Right lung (tissue), 10 donors: ENCODE measurements at places on chromosomes 12 and 14. TPM values are rescaled to one million over a fixed set of nuclear protein-coding genes. Genes with fewer than 3 reads are reported as not detected.
A peak's percentile ranks its signal among the peaks of the same experiment; 100 is the strongest.

DNA sequence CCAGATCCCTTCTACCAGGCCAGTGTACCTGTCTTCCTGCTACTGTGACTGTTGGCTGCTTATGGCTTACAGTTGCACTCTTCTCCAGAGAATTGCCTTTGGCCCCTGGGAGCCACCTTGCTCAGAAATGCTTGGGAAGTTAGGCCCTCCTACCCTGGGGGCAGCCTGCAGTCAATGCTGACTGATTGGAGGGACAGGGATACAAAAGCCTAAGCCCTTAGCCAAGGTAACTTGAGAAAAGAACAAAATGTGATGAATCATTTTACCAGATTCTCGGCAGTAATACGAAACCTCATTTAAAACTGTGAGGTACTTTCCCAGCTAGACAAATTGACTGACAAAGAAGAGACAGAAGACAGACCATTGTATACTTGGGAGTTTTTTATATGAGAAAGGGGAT lies 47.3 kb downstream of the PTCSC3 start:
- DNase-seq, result no peak

Gene TMTC3
- 23.5 TPM for polyA plus RNA-seq

DNA sequence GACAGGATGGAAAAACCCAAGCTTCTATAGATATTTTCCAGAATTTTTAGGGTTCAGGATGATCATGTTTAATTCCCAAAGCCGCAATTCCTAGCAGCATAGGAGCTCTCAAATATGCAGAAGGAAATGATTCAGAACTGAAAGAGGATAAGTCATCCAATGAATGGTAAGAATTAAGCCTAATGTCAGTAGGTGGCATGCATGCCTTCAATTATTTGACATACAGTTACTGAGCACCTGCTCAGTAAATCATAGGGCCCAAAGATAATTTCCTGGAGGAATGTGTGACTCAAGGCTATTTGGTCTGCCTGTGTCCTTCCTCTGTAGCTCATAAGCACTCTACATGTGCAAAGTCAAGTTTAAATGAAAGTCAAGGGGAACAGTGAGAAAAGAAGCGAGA lies 116.8 kb upstream of the SLC38A4 start:
- no peak for DNase-seq

DNA sequence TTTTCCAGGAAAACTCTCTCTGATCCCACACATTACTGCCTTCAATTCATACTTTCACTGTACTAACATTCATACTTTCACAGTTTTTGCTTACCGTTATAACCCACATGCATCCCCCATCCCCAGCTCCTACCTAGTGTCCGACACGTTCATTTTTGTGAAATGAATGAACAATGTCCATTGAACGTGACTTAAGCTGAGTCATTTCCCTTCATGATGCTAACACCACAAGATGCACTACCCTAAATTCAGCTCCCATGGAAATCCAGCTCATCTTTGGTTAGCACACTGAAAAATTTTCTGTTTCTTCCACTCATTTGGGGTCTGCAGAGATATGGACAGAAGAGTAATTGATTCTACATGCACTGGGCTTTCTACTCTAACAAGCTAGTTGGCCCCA lies 84.7 kb downstream of the GALNT4 start:
- DNase-seq, result no peak

Gene CCDC177
- polyA plus RNA-seq, result not detected

Gene CMKLR1
- 11.0 TPM for polyA plus RNA-seq

DNA sequence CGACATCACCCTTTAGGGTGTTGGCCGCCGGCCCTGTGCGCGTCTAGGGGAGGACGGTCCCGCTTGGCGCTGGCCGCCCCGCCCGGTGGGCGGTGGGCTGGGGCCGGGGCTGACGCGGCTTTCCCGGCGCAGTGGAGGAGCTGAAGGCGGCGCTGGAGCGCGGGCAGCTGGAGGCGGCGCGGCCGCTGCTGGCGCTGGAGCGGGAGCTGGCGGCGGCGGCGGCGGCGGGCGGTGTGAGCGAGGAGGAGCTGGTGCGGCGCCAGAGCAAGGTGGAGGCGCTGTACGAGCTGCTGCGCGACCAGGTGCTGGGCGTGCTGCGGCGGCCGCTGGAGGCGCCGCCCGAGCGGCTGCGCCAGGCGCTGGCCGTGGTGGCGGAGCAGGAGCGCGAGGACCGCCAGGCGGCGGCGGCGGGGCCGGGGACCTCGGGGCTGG lies 3.6 kb downstream of the TNFAIP2 start:
- DNase-seq, result no peak

Gene KLRK1
- polyA plus RNA-seq, result 3.0 TPM

Gene SLC4A8
- 2.9 TPM for polyA plus RNA-seq

GRCh38 chr12:97134495-97134894 lies 227.4 kb downstream of the NEDD1 start:
- DNase-seq, result no peak

DNA sequence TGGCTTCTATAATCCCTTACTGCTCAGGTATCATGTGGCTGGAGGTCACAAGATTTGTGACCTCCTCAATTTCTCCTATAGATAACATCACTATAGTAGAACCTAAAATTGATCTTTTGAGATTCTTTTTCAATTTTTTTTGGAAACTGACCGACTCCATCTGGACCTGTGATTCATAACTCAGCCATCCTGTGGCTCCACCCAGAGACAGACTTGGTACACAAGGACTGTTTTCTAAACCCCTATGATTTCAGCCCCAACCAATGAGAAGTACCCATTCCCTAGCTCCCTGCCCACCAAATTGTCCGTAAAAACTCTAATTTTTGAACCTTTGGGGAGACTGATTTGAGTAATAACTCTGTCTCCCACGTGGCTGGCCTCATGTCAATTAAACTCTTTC lies 148.9 kb downstream of the SYT10 start:
- DNase-seq, result no peak

DNA sequence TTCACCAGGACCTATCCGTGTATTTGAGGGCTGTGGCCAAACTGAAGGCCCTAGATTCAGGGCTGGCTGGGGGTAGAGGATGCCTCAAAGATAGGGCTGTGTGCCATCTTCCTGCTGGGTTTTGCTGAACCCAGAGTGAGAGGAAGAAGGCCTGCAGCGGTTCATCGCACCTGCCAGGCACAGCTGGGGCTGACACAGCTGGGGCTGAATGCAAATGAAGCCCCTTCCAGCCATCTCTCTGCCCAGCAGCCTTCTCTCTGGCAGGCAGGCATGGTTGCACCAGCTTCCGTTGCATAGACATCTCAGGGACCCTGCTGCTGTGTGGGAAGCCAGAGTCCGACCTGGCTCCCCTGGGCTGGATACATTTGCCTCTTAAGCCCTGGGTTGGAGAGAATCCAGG lies 152.4 kb downstream of the TSPAN9 start:
- no peak for DNase-seq

DNA sequence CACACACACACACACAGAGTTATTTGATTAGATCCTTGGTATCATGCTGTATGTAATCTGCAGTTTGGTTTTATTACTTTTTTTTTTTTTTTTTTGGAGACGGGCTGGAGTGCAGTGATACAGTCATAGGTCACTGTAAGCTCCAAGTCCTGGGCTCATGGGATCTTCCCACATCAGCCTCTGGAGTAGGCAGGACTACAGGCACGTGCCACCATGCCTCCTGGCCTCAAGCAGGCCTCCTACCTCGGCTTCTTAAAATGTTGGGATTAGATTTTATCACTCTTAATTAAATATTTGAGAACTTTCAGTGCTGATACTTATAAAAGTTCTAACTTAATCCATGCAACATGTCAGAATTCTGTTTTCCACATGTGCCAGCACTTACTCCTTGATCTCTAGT lies 31.3 kb upstream of the PSEN1 start:
- DNase-seq, result no peak

- no peak for DNase-seq
These were observed 50.8 kb downstream of the VRK1 start for GRCh38 chr14:96848011-96848410.

DNA sequence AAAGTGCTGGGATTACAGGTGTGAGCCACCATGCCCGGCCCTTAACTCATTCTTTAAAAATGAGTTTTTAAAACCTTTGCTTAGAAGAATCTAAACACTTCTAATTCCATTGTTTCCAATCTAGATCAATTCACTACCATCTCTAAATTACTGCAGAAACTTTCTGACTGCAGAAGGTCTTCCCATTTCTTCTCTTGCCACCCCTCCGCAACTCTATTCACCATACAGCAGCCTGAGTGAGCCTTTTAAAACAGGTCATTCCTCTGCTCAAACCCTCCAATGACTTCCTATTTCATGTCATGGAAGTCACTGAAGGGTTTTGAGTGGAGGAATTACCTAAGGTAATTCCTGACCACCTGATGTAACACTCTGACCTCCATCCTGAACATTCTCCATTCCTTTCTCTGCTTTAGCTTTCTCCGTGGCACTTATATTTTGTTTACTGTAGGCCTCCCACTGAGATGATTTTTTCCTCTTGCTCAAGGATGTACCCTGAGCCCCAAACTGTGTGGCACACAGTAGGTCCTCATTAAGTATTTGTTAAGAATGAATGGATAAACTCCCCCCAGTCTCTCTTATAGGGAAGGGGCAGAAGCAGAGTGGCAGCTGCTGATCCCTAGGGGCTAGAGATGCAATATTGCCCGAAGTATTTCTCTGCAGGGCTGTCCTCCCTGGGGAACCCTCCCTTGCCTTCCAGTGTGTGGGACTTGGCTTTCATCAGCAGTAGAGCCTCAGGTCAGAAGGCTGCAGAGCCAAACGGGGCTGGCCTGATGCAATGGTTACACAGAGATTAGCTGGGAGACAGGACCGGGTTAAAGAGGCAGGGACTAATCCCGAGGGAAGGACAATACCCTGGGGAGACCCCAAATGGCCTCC lies 1.2 kb downstream of the DDIT3 start:
- peak; percentile 13 for DNase-seq

- no peak for DNase-seq
These were observed 1489.4 kb downstream of the AACS start for GRCh38 chr12:126554625-126555024.

- peak; percentile 34 for DNase-seq
These were observed 75.2 kb downstream of the SPRING1 start for GRCh38 chr12:116662612-116663144.

- no peak for DNase-seq
These were observed 56.0 kb downstream of the PLCZ1 start for GRCh38 chr12:18681818-18682217.

GRCh38 chr14:31418440-31418839 lies 1.9 kb downstream of the HEATR5A start:
- no peak for DNase-seq

DNA sequence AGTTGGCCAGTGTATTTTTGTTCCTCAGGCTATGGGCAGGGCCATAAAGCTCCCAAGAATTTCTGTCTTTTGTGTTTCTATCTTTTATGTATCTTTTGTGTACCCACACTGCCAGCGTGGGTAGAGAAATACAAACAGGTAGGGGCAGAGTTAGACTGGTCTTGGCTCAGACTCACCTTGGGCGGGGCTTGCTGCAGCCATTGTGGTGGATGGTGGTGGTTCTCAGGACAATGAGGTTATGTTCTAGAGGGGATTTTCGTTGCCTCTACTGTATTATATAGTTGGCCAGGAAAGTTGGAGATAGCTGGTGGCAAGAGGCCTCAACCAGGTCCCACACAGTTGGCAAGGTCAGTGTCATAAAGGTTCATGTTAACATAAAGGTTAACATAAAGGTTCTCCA lies 977.5 kb upstream of the LRFN5 start:
- DNase-seq, result no peak

DNA sequence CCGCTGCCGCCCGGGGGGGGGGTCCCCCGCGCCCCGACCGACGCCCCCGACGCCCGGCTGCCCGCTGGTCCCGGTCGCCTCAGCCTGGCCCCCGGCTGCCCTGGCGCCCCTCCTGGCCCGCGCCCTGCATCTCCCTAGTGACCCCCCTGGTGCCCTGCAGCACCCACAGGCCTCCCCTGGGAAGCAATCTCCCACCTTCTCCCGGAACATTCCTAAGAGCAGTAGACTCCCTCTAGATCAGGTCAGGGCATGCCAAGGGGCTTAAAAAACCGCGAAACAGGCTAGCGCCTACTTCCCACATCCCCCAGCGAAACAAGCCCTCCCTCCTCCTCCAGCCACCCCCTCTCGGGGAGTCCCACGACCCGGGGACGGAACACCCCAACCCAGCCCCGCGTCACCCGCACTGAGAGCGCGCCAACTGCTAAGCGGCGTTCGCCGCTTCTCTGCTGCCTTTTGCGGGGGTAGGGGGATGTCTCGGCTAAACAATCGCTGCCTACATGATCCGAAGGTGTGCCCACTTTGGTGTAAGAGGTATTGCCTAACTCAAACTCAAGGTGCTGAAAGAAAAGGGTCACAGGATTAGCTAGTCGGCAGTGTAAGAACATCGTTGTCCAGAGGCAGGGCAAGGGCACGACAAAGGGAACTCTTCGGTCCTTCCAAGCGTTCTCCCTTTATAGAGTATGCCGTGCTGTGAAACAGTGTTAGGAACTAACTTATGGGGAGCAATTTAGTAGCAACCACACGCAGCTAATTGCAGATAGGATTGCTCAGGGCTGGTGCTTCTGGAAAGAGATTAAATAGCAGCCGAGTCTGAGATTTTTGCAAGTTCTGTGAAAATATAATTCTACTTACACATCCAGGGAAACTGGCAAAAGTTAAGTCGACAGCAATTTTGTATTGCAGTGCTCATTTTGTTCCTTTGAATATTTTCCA lies 619 bp upstream of the NTN4 start:
- no peak for DNase-seq

Gene NPFF
- polyA plus RNA-seq, result 0.33 TPM

DNA sequence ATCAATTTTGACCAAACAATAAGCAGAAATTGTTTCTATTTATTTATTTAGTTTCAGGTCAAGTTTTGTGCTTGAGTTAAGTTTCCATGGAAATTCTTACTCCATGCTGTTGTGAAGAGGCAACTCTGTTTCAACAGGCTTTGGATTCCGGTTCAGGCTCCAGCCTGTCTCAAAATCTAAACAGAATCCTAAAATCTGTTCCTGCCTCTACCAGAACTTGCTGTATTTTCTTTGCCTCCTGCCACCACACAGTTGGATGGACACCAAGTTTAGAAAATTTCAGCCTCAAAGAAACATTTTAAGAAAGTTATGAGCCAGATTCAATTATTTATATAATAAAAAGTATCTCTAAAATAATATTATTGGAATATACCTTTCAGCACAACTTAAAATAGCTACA lies 330.9 kb downstream of the FOXG1 start:
- DNase-seq, result no peak

DNA sequence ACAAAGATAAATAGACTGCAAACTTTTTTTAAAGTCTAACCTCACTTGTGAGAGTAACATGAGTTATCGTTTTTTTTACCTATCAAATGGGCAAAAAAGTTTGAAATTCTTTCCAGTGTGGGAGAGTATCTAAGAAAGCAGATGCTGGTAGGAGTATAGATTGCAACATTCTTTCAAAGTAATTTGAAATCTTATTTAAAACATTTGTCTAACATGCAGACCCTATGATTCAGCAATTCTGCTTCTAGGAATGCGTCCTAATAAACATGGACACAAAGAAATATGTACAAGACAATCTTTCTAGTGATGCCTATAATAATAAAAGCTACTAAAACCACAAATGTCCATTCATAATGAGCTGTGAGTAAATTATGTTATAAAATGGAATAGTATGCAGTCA lies 110.4 kb upstream of the TMCC3 start:
- no peak for DNase-seq

Gene PELI2
- 11.0 TPM for polyA plus RNA-seq
